ENCODE measurements at places on chromosomes 11 and 22.

DNA sequence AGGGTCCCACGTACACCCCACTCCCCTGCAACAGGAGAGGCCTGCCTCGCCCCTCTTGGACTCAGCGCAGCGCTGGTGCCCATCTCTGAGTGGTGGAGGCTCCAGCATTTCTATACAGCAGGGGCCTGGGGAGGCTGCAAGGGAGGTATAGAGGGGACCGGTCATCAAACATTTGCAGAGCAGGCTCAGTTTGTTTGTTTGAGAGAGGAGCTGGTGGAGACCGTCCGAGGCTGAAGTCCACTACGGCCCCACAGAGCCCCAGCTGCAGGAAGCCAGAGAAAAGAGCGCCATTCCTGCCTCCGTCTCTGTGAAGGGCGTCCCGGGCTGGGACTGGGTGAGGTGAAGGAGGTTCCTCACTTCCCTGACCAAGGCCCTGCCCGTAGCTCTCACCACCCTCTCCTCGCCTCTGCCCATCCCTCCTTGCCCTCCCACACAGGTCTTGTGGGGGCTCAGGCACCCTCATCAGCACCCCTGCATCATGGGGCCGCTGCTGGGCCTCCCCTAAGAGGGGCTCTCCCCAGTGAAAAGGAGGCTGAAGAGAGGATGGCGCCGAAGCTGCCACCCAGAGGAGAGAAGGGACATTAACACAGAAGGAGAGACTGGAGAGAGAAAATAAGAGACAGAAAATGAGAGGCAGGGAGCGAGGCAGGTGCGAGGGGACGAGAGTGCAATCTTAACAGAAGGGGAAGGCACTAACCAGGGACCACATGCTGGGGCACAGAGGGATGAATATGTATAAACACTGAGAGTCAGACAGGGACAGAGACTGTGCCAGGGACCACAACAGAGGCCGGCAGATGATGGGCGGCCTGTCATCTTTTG lies 24.5 kb downstream of the RPUSD4 start:
- peak; percentile 6 for DNase-seq

DNA sequence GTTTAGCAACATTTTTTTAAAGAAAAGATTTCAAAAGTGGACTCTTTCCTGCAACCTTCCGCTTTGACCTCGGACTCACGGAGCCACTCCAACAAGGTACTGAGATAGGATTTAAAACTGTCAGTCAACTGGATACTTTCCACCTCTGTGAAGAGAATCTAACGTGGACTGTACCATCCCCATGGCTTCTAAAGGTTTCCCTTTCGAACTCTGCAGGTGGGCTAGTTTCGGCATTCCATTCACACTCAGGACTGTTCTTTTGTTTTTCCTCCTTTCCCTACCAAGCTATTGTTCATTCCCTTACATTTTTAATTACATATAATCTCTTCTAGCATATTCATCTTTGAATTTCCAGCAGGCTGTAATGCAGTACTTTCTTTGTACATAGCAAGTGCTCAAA lies 88.5 kb upstream of the AKIP1 start:
- DNase-seq: no peak

DNA sequence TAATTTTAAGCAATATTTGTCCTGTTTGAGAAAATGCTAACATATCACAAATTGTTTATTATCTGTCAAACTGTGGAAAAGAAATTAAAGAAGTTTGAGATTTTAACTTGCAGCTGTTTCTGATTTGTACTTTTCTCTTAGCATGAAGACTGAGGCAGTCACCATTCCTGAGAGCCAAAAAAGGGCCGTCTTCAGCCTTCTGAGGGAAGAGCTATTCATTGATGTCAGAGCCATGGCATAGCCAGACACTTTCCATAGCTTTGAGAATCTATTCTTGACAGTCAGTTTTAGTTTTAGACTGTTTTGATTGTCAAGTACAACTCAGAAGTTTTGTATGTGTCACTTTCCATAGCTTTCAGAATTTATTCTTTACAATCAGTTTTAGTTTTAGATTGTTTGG lies 32.1 kb downstream of the YAP1 start:
- DNase-seq: peak; percentile 68

DNA sequence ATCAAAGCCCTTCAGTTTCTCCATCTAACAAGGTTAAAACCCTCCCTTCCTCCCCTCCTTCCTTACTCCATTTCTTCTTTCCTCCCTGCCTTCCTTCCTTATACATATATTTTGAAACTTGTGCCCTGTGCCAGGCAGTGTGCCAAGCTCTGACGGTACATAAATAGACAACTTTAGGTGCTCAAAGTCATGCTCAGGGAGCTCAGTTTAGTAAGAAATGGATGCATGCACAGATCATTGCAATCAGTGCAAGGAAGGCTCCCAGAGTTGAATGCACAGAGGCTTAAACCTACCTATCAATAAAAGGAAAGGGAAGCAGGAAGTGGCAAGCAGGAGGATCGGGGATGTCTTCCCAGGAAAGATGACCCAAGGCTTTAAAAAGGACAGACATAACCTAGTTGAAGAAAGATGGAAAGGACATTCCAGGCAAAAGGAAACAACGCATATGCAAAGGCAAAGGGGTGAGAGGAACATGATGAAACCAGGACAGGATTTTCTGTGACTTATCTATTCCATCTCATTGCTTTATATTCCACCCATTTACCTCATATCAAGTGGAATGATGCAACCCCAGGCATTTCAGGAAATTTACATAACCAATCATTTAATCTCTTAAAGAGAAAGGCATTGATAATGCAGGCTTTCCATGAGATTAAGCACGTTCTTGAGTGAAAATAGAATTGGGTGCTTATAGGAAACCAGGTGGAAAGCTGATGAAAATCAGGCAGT lies 13.2 kb downstream of the FZD4 start:
- DNase-seq: no peak

DNA sequence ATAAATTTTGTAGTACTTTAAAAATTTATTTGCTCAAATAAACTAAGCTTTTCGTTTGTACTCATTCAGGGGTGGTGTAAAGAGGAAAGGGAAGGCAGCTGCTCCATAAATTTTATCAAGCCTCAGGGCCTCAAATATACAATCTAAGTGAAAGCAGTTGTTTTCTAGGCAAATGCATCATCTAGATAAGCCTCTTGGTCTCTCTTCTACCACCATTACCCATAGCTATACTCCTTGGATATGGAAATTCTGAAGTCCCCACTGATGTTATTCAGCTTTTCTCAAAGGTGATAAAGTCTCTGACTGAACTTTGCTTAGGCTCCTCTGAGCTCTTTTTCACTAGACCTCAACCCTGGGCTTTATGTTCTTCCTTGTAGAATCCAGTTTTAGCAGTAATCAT lies 1313.1 kb downstream of the JRKL start:
- no peak for DNase-seq

- no peak for DNase-seq
Observed at GRCh38 chr22:16925407-16925966, 82.5 kb downstream of the GAB4 start.

GRCh38 chr11:131217313-131218310 lies 152.8 kb upstream of the NTM start:
- DNase-seq: peak; percentile 15

DNA sequence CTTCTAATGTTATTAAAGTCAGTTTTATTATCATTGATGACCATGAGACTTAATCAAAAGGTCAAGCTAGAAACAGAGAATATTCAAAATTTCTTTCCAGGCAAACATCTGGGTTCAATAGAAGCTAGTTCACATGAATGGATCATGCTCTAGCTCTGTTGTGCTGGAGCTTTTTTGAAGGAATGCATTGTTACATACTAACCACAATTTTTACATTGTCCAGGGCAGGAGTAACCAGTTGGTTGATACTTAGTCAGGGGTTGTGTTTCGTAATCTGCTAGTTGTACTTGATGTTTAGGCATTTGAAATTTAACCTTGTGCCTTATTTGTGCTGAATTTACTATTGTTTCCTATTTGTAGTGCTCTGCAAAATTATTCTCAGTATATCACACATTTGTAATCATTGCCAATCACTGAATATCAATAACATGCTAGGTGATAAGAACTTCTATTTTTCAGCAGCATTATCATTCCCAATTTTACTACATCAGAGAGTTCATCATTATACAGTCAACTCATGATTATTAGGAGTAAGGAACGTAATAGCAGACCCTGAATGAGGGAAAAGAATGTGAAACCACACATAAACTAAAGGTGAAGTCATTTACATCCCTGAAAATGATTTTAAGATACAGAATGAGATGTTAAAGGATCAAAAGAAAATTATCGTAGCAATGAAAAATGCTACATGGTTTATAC lies 23.2 kb downstream of the NF2 start:
- peak; percentile 96 for DNase-seq

- DNase-seq: no peak
Observed at GRCh38 chr11:91158297-91158696, 935.4 kb upstream of the CHORDC1 start.

DNA sequence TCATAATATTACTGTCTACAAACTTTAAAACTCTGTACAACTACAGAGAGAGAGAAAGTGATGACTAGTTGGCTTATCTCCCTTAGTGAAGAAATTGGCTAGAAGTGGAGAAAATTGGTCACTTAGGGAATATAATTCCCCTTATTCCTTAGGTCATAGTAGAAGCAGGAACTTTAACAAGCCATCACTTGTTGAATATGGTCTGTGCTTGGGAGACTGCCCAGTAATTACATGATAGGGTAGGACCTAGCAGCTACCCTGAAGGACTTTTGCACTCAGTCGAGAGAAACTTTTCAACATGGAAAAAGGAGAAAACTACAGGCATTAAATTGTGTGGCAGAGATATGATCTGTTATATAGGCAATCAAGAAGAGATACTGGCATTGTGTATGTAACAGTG lies 576.5 kb upstream of the CCDC90B start:
- no peak for DNase-seq

- DNase-seq: no peak
Observed at GRCh38 chr11:11263238-11264005, 89.6 kb downstream of the CSNK2A3 start.

GRCh38 chr11:44611687-44612434 lies 46.4 kb downstream of the CD82 start:
- DNase-seq: no peak

DNA sequence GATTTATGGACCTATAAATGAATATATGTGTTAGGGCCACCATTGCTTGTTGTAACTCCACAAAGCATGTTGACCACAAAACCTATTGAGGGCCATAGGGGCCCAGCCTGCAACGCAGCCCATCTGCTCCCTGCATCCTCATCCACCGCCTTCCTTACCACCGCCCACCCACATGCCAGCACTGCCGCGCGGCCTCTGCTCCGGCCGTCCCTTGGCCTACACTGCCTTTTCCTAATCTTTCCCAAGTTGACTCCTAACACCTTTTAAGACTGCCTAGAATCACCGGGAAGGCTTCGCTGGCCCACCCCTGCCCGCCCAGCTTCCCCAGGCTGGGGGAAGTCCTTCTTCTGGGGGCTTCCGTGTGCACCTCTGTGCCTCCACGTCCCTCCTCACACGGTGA lies 55.0 kb downstream of the SNX19 start:
- no peak for DNase-seq

DNA sequence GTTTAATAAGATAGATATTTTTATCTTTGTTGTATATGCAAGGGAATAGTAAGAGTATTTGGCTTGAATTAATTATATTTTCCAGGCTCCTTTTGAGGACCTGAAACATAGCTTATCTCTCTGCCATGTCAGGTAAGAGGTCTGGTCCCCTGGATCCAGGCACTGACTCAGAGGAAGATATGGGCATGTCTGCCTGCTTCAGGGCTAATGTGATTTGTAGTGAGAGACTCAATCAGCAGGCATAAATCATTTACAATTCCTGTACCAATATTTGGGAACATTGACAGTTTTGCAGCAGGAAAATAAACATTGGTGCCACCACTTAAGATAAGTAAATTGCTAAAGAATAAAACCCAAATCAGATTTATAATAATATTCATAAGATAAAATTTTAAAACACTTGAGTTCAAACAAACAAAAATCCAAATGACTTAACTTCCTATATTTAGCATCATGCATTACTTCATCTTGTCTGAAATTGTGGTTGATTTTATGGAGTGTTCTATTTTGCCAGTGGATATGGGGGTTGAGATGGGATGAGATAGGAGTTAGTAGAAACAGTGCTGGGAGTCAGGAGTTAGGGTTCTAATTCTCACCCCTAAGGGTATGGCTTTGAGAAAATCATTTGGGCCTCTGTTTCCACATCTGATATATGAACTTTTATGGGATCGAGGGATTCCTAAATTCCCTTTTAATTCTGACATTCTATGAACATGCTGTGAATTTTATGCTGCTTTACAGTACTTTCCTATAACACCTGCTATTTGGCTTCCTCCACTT lies 5.1 kb upstream of the CALCA start:
- no peak for DNase-seq

GRCh38 chr11:126816645-126817044 lies 183.9 kb downstream of the KIRREL3 start:
- no peak for DNase-seq

- peak; percentile 98 for DNase-seq
Observed at GRCh38 chr22:44363013-44363979, 50.5 kb upstream of the SHISAL1 start.

GRCh38 chr11:103483996-103484395 lies 374.8 kb downstream of the DYNC2H1 start:
- no peak for DNase-seq

DNA sequence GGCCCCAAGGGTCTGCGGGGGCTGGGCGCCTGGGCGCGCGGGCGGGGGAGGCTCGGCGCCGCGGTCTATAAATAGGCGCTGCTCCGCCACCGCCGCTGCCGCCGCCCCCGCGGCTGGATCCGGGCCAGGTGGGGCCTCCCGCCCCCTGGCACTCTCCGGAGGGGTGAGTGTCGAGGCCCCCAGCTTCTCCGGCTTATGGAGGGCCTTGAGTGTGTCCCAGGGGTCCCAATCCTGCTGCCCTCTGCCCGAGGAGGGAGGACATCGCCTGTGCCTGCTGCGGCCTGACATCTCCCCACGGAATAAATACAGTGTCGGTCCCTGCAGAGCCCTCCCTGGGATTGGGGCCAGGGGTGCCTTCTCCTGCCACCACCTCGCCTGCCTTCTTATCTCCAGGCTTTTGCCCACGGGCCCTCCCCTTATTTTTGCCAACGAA lies 4.3 kb upstream of the GP1BB start:
- peak; percentile 60 for DNase-seq

DNA sequence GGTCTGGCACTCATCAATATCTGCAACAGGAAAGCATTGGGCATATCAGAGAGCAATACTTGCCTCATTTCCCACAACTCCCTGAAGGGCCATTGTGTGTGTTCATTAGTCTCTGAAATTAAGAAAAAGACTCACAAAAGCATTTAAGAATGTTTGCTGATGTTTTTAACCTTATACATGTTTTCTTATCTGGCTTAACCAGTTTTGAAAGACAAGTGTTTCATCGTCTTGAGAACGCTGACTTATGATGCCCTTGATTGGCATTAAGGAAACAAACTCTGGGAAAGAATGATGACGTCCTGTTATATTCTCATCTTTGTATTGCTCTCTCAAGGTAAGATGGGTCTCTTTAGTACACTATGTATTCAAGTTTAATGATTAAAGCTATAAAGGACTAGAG lies 32.0 kb downstream of the SCUBE2 start:
- DNase-seq: no peak

DNA sequence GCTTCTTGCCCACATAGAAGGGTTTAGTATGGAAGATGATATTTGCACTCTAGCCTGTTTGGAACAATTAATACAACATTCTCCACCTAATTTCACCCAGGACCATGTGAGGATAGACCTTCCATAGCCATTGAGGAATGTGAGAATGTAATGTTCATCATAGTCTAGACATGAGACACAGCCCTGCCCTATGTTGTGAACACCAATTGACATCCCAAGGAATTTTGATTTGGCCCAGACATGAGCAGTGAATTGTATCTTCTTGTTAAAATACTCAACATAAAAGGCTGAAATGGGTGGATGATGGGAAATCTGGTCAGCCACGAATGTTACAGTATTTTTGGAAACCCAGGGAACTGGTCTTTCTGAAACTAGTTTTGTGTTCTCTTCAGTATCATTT lies 892.3 kb upstream of the CHORDC1 start:
- DNase-seq: no peak

- DNase-seq: no peak
Observed at GRCh38 chr11:76724171-76724768, 53.7 kb upstream of the LRRC32 start.

All from adipocyte (in vitro differentiated cells).